ENCODE measurements at places on chromosomes 7 and 10. TPM values are rescaled to one million over a fixed set of nuclear protein-coding genes. Genes with fewer than 3 reads are reported as not detected.

Gene PVRIG
- total RNA-seq: 32.2 TPM

Gene CREB5
- not detected for total RNA-seq

Gene UPK3BL1
- 63.3 TPM for total RNA-seq

Gene PRRT4
- total RNA-seq: not detected

Gene KCP
- 1.1 TPM for total RNA-seq

Gene NEUROG3
- not detected for total RNA-seq

Gene CNNM1
- total RNA-seq: not detected

Gene TAS2R41
- total RNA-seq: not detected

Gene C10orf53
- total RNA-seq: not detected

Gene SAMD9L
- 45.6 TPM for total RNA-seq

Gene RPEL1
- total RNA-seq: not detected

Gene TET1
- total RNA-seq: 0.31 TPM

Gene PIK3AP1
- 383 TPM for total RNA-seq

Gene GCK
- not detected for total RNA-seq

Gene LLCFC1
- not detected for total RNA-seq

Gene ZNF804B
- total RNA-seq: not detected

Gene ASIC3
- total RNA-seq: 4.7 TPM

Gene ZNF239
- total RNA-seq: not detected

Gene USP54
- total RNA-seq: 18.1 TPM

Gene TMEM248
- total RNA-seq: 110 TPM

Gene C10orf62
- not detected for total RNA-seq

Gene TMEM178B
- 9.0 TPM for total RNA-seq

Gene FAS
- total RNA-seq: 73.0 TPM

Gene UCMA
- total RNA-seq: not detected

Gene RADIL
- 0.19 TPM for total RNA-seq
